ENCODE measurements at places on chromosomes 6 and 20. TPM values are rescaled to one million over a fixed set of nuclear protein-coding genes. Genes with fewer than 3 reads are reported as not detected.

GRCh38 chr6:163249651-163250101 is 164.8 kb upstream of the QKI start:
- DNase-seq, result peak; percentile 69
- peak overlapping the region; percentile 83 for H3K27ac ChIP-seq
- peaks cover 3% of the 10 kb centered on the region for H3K36me3 ChIP-seq
- H3K27me3 ChIP-seq, result no peaks in the 10 kb centered on the region
- H3K4me3 ChIP-seq, result no peak overlapping the region

DNA sequence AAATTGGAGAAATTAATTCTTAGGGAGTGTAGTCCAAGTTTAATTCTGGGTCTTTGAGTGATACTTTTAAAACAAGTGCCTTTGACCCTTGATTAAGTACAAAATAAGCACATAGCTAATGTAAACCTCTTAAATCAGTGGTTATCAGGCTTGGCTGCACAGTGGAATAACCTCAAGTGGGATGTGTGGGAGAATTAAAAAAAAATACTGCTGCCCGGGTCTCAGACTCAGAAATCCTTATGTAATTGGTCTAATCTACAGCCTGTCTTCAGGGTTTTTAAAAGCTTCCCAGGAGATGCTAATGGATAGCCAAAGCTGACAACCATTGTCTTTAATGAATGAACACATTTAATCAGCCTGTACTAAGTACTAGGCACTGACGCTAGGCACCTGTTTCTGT is 28.5 kb upstream of the TMEM14A start:
- H3K27me3 ChIP-seq, result no peaks in the 10 kb centered on the region
- H3K4me1 ChIP-seq, result peaks cover 4% of the 10 kb centered on the region
- H3K4me3 ChIP-seq, result no peak overlapping the region

GRCh38 chr6:166313255-166314070 is 5.3 kb upstream of the PRR18 start:
- peaks cover 9% of the 10 kb centered on the region for H3K27me3 ChIP-seq
- no peak overlapping the region for H3K4me3 ChIP-seq
- DNase-seq, result no peak
- H3K36me3 ChIP-seq, result peaks cover 7% of the 10 kb centered on the region
- peaks cover 8% of the 10 kb centered on the region for H3K4me1 ChIP-seq

DNA sequence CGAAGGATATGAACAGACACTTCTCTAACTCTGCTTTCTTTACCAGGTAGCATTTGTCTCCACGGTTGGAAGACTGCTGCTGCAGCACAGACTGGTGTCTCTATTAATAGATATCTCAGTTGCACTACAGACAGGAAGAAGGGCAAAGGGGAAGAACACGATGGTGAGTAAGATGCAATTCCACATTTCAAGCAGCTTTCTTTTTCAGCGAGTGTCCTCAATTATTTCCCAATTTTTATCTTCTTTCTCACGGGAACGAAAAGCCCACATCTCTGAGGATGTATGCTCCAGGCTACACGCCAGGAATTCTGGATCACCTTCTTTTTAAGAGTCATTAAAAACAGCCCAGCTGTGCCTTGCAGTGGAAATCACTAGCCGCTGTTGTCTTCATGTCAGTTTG is 311.6 kb upstream of the ECI2 start:
- no peak overlapping the region for H3K27ac ChIP-seq
- no peaks in the 10 kb centered on the region for H3K36me3 ChIP-seq
- H3K4me1 ChIP-seq, result no peaks in the 10 kb centered on the region

- H3K4me3 ChIP-seq, result no peak overlapping the region
- DNase-seq, result no peak
- no peak overlapping the region for H3K27ac ChIP-seq
- no peaks in the 10 kb centered on the region for H3K27me3 ChIP-seq
Measured at GRCh38 chr6:66965227-66965626, 1258.2 kb upstream of the EYS start.

Gene LAMA2
- 172 TPM for total RNA-seq

Gene WDR27
- total RNA-seq, result 38.3 TPM

Gene KCNB1
- 8.0 TPM for total RNA-seq
